ENCODE measurements at places on chromosomes 5 and 9.
A peak's percentile ranks its signal among the peaks of the same experiment; 100 is the strongest.

GRCh38 chr5:44932922-44933585 lies 124.3 kb downstream of the MRPS30 start:
- no peak for DNase-seq

- DNase-seq: no peak
These were observed 429.9 kb downstream of the CAAP1 start for GRCh38 chr9:26462751-26463150.

GRCh38 chr5:20618340-20618739 lies 630.3 kb upstream of the CDH18 start:
- DNase-seq: no peak

- no peak for DNase-seq
These were observed 42.1 kb upstream of the RARS1 start for GRCh38 chr5:168443950-168444700.

DNA sequence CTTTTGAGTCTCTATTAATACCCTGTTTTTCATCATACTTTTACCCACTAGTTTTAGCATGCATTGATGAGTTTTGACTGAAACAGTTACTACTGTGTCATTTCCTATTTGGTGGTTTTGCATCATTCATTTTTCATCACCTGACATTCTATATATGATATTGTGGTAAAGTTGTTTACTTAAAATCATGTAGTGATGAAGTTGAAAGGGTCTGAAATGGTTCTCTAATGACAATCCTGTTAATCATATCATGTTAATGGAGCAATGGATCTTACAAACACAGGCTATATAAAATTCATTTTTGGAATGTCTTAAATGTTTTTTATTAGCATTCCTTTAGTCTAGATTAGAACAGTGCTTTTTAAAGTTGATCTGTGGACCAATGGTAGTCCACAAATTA lies 84.1 kb downstream of the ERBIN start:
- no peak for DNase-seq

DNA sequence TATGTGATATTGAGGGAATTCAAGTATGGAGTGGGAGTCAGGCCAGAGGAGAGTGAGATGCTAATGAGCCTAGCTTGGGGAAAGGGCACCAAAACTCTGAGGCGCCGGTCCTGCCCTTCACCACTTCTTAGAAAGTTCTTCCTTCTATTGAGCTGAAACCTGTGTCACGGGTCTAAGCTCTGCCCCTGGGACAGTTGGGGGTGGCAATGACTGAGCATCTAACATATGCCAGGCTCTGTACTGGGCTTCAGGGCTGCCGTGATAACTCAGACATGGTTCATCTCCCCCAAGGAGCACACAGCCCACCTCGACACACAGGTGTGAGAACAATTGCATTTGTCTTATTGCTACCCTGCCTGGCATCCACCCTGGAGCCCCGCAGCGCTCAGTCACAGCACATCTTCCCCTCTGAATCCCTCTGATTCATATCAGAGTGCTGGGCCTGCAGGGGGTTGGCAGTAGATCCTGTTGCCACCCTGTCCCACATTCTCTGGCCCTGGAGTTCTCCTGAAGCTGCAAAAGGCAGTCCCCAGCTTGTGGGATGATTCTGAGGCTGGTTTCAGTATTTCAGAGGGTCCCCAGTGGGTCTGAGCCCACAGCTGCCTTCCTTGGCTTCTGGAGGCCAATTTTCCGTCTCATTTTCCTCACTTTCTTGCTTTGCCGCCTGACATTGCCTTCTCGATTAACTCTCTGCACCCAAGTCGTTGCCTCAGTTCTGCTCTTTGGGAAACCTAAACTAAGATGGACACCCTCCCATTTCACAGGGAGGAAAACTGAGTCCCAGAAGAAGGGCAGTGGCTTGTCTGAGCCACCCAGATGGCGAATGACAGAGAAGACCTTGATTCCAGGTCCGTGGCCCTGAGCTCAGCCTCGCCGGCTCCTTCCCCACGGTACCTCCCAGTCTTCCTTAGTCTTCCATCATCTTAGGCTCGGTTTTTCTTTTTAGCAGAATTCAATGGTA lies 42.5 kb downstream of the ALG2 start:
- DNase-seq: no peak

DNA sequence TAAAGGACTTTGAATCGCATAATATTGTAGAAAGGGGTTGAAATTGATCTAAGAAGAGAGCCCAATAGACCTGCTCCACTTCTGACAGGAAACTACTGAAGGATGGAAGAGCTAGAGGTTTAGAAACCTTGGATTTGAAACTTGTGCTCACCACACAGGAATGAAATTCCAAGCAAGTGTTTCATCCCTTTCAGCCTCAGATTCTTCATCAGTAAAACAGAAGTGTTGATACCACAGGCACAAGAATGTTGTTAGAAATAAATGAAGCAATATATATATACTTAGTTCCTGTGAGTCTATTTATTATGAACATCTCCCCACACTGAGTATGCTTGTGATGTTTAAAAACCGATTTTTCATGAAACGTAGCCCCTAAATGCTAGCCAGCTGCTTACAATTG lies 43.8 kb downstream of the PRRC1 start:
- no peak for DNase-seq

- no peak for DNase-seq
These were observed 78.5 kb downstream of the MYO10 start for GRCh38 chr5:16857635-16858034.

- no peak for DNase-seq
These were observed 72.1 kb upstream of the ATP10B start for GRCh38 chr5:160923936-160924710.

- no peak for DNase-seq
These were observed 163.5 kb upstream of the SNX2 start for GRCh38 chr5:122611406-122611805.

DNA sequence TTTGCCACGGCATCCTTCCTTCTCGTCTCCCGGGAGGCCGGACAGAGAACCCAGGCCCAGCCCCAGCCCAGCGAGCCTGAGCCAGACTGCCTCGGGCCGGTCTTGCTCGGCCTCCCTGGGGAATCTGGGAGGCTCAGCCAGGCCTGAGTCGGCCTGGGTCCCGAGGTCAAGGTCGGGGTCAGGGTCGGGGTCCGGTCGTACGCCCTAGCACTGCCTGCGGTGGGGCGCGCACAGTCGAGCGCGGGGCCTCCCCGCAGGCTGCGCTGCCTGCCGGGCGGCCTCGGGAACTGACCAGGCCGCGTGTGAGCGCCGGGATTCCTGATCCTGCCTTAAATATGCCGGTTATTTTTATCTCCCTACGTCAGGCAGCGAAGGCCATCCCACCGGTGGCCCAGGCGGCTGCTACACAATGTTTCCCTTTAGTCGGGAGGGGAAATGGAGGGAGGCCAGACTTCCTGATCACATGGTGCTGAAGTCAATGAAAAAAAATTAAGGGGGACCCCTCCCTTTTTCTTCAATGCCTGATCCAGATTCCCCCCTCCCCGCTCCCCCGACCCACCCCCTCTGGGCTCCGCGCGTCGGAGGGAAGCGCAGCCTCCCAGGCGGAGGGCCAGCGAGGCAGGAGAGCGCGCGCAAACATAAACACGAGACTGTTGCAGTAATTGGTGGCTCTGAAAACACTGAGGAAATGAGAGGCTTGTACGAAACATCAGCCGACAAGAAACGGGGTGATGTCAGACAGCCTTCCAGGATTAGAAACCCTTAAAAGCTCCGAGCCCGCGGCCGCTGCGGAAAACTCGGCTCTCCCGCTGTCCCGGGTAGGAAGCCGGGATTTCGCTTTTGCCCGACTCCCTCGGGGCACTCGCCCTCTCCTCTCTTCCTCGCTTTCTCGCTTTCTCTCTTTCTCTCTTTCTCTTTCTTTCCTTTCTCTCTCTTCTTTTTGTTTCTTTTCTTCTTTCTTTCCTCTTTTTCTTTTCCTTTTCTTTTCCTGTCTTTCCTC lies 148.2 kb upstream of the KLF4 start:
- peak; percentile 4 for DNase-seq

DNA sequence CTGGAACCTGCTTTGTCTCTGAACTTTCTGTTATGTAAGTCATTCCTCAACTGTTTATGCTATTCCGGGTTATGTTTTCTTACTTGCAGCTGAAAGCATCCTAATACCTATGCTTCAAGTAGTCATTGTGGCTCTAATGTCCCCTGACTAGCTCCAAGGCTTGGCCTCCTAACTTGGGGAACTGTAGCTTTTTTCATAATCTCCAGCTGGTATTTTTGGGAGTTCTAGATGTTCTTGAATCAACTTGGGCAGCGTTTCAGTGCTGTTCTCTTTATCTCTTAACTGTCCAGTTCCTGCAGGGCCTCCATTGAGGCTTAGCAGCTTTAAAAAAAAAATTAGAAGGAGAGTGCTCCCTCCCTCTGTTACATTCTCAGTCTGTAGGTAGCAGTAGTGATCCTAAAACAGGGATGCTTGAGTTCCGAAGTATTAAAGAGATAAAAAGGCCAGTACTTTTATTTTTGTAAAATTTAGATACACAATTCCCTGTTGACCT lies 100.0 kb upstream of the ACTBL2 start:
- no peak for DNase-seq

DNA sequence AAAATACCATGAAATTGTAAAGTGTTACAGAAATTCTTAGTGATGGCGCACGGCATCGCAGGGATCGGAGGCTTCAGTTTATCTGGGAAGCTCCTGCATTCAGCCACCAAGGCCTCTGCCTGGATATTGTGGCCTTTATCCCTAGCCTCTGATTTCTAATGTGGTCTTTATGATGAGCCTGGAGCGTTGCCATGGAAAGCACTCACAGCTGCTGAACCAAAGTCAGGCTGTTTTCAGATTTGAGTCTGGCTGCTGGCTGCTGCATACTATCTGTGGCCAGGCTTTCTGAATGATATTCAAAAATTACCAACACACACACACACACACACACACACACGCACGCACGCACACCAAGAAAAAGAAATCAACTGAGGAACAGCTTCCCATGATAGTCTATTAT lies 101.1 kb upstream of the ZNF366 start:
- no peak for DNase-seq

DNA sequence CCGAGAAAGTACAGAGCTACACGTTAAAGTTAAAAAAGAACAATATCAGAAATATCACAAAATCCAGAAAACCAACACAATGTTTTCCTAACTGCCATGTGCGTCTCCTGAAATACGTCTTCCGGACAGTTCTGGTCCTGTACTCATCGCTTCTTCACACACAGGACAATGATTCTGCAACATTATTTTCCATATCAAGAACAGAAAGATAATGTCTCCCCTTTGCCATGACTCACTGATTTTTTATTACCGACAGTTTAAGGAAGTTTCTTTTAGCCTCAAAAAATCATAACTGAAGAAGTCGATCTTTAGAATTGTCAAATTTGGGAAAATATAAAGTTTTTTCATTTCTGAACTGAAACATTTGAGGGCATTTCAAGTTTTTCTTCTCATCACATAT lies 2.5 kb downstream of the TBC1D9B start:
- no peak for DNase-seq

DNA sequence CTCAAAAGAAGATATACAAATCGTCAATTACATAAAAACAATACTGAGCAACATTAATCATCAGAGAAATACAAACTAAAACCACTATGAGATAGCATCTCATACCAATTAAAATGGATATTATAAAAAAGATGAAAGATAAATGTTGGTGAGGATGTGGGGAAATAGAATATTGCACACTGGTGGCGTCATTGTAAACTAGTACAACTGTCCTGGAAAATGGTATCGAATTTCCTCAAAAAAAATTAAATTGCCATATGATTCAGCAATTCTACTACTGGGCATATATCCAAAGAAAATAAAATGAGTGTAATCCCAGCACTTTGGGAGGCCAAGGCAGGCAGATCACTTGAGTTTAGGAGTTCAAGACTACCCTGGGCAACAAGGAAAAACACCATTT lies 326.0 kb upstream of the FTMT start:
- no peak for DNase-seq

DNA sequence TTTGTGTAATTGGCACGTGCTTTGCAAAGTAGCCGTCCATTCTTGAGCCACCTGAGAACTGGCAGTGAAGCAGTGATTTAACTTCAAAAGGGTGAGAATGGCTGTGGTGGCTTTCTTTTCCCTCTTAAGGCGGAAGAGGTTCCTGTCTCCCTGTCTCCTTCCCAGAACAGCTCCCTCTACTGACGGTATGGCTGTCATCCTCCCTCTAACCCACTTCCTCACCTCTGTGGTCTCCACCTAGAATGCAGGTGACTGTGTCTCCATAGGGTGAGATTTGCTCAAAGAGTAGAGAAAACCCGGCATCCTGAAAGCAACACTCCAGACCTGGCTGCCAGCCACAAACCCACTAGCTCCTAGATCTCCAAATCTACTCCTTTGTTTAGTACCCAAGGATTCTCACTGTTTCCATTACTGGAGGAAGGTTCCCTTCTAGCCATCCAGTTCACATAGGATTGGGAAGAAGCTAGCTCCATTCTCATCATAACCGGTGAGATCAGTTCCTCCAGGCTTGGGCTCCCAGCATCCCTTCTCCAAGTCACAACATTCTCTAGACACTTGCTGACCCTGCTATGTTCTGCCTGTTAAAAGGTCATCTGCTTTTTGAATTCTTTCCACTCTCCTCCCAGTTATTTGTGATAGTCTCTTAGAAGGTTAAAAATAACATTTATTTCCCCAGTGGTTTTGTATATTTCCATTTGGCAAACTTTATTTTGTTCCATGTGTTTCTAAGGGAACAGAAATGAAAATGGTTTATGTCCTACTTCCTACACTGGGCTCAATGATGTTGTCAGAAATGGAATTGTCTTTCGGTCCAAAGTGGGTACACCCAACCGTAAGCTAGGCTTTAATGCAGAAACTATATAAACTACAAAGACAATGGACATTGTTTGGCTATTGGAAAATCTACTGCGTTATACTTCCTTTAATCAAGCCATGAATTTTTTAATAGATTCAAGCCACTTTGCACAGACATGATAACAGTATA lies 269.4 kb downstream of the CWC27 start:
- no peak for DNase-seq

GRCh38 chr5:115360046-115360685 lies 63.7 kb upstream of the CCDC112 start:
- no peak for DNase-seq

DNA sequence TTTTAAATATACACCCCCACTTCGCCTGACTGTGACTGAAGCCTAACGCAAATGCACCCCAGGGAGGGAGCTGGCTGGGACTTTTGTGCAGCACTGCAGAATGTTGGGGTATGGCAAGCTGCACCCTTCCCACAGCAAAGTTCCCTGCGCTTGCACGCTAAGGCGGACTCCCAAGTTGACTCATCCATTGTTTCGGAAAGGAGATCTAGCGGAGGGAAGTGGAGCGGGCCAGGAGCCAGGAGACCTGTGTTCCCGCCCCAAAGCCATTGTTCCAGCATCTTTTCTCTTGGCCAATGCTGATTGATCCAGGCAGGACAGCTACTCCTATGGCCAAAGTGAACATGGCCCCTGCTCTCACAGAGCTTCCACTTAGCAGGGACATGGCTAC lies 202.9 kb downstream of the AOPEP start:
- DNase-seq: no peak

DNA sequence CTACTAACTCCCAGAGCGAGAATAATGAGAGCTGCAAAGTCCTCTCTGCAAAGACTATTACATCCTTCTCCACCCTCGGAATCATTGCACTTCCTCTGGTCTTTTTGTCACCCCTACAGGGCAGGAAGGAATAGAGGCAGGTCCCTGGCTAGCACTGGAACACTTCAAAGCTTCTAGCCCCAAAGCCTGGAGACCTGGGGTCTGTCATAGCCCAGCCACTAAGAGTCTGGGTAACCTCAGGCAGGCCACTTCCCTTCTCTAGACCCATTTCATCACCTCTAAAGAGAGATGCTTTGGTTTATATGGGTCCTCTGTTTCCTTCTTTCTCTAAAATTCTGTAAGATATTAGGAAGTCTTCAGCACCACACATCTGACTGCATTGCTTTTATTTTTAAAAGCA lies 6.7 kb downstream of the ADRB2 start:
- no peak for DNase-seq

- DNase-seq: no peak
These were observed 20.6 kb upstream of the SV2C start for GRCh38 chr5:76062502-76063041.
